Astrocyte (in vitro differentiated cells and primary cell): ENCODE measurements at places on chromosomes 6 and 20. TPM values are rescaled to one million over a fixed set of nuclear protein-coding genes. Genes with fewer than 3 reads are reported as not detected.

Gene FAXC
- total RNA-seq: 7.4 and 9.9 TPM in 2 replicates

Gene HTR1E
- not detected in 2 replicates for total RNA-seq

Gene ENPP3
- 0.19 TPM in 1 of 2 replicates, not detected in the other for total RNA-seq

Gene DEK
- 35.2 and 39.9 TPM in 2 replicates for total RNA-seq

Gene C20orf202
- not detected in 2 replicates for total RNA-seq

Gene JPH2
- total RNA-seq: 18.1 and 18.5 TPM in 2 replicates

Gene BPIFB2
- total RNA-seq: not detected in 2 replicates

Gene GABBR1
- total RNA-seq: 61.4 and 66.3 TPM in 2 replicates

Gene BPIFA1
- total RNA-seq: not detected in 2 replicates

Gene HCRTR2
- 0.23 and 0.36 TPM in 2 replicates for total RNA-seq

Gene OLIG3
- 0.14 TPM in 1 of 2 replicates, not detected in the other for total RNA-seq

Gene PRELID3B
- 55.1 and 68.8 TPM in 2 replicates for total RNA-seq

Gene OVOL2
- 0.57 TPM in 1 of 2 replicates, not detected in the other for total RNA-seq

Gene RAD21L1
- 0.34 TPM in 1 of 2 replicates, not detected in the other for total RNA-seq

Gene TMC2
- not detected in 2 replicates for total RNA-seq

Gene TCEA2
- total RNA-seq: 52.4 and 53.1 TPM in 2 replicates

Gene HLA-F
- total RNA-seq: 6.0 and 7.4 TPM in 2 replicates

Gene SIGLEC1
- total RNA-seq: not detected in 2 replicates

Gene MUCL3
- not detected in 2 replicates for total RNA-seq

Gene DEFB132
- not detected in 2 replicates for total RNA-seq

Gene POM121L2
- not detected in 2 replicates for total RNA-seq

Gene LY6G6F
- total RNA-seq: not detected in 2 replicates

Gene BANF2
- not detected in 2 replicates for total RNA-seq

Gene NANP
- total RNA-seq: 5.0 and 5.7 TPM in 2 replicates

Gene LY6G6D
- total RNA-seq: not detected in 2 replicates

Gene RFX6
- total RNA-seq: not detected in 2 replicates

Gene GLYATL3
- not detected in 2 replicates for total RNA-seq

Gene BPIFB1
- total RNA-seq: not detected in 2 replicates

Gene PTPRT
- 0.25 TPM in 1 of 2 replicates, not detected in the other for total RNA-seq

Gene PRSS16
- 2.0 and 2.3 TPM in 2 replicates for total RNA-seq

Gene C6orf132
- 3.3 and 5.3 TPM in 2 replicates for total RNA-seq

Gene SNRPB
- 193 and 207 TPM in 2 replicates for total RNA-seq

Gene TPD52L2
- 145 TPM in 2 replicates for total RNA-seq

Gene SCAND1
- total RNA-seq: 63.8 and 68.0 TPM in 2 replicates

Gene RIPK1
- total RNA-seq: 21.9 and 23.4 TPM in 2 replicates

Gene SALL4
- 15.0 and 21.7 TPM in 2 replicates for total RNA-seq

Gene CRISP3
- not detected in 2 replicates for total RNA-seq
